ENCODE measurements at places on chromosomes 6 and 20. TPM values are rescaled to one million over a fixed set of nuclear protein-coding genes. Genes with fewer than 3 reads are reported as not detected.

DNA sequence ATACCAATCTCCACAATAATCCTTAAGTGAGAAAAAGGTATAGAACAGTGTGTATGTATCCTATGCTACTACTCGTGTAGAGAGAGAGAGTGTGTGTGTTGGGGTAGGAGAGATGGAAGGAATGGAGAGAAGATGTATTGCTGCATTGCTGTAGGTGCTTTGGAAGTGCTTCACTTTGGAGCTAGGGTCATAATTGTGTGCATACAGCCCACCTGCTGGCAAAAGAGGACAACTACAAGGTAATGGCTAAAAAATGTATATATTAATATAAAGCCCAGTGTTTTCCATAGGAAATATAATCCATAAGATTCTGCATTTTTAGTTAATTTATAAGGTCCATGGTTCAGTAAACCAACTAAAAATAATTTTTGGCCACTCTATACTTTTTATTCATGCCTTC, 36.1 kb downstream of the SERAC1 start:
- DNase-seq: peak; percentile 41
- no peaks in the 10 kb centered on the region for H3K4me1 ChIP-seq
- no peaks in the 10 kb centered on the region for H3K36me3 ChIP-seq
- H3K27me3 ChIP-seq: no peaks in the 10 kb centered on the region
- no peak overlapping the region for H3K27ac ChIP-seq
- H3K4me3 ChIP-seq: no peak overlapping the region

- peaks cover 51% of the 10 kb centered on the region for H3K27me3 ChIP-seq
- DNase-seq: no peak
Observed at GRCh38 chr6:2558098-2558680, 192.5 kb downstream of the MYLK4 start.

GRCh38 chr6:71486461-71486860, 197.8 kb downstream of the OGFRL1 start:
- no peaks in the 10 kb centered on the region for H3K36me3 ChIP-seq
- DNase-seq: no peak
- no peaks in the 10 kb centered on the region for H3K4me1 ChIP-seq
- H3K27ac ChIP-seq: no peak overlapping the region
- no peak overlapping the region for H3K4me3 ChIP-seq
- peaks cover 2% of the 10 kb centered on the region for H3K27me3 ChIP-seq

DNA sequence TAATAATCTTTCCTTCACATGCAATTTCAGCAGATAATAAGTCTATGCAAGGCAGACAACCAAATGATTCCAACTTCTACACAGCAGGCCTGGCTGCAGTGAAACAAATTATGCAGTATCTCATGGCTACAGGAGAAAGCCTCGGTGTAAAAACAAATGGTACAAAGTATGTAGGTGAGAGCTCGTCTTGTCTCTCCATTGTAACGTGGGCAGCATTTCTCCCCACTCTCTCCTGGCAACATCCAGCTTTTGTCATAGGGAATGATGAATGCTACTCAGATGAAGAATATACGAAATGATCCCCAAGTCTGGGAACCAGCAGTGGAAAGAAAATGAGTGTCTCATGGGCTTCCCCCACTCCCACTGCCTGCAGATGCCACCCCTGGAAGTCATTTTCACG, 32.4 kb downstream of the FYN start:
- peak overlapping the region; percentile 11 for H3K27ac ChIP-seq
- no peak for DNase-seq
- peaks cover 43% of the 10 kb centered on the region for H3K36me3 ChIP-seq
- peaks cover 6% of the 10 kb centered on the region for H3K4me1 ChIP-seq

DNA sequence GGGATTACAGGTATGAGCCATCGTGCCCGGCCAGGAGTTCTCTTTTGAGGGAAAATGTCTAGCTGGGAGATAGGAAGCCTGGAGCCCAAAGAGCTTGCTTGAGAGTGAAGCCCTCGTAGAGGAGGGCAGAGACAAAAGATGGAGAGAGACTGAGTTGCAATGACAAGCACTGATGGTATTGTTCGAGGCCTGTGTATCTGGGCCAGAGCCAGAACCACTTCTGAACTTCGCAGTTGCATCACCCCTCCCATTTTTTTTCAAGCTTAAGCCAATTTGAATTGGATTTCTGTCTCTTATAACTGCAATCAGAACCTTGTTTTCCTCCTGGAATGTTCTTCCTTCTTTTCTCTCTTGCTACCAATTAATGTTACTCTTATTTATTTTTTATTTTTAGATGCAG, 83.1 kb downstream of the KCNB1 start:
- no peak for DNase-seq
- H3K36me3 ChIP-seq: no peaks in the 10 kb centered on the region
- no peaks in the 10 kb centered on the region for H3K4me1 ChIP-seq
- peaks cover 5% of the 10 kb centered on the region for H3K27me3 ChIP-seq
- no peak overlapping the region for H3K4me3 ChIP-seq

GRCh38 chr6:32589596-32590449, at the start of gene HLA-DRB1:
TSS of gene HLA-DRB1 (minus strand) at chr6:32589848. CDS start at chr6:32589742, 106 bp downstream.
- H3K27me3 ChIP-seq: peaks cover 28% of the 10 kb centered on the region
- H3K4me1 ChIP-seq: peaks cover 17% of the 10 kb centered on the region
- H3K4me3 ChIP-seq: peak within 1 kb of the TSS; percentile 69
- DNase-seq: peak; percentile 31
- peaks cover 4% of the 10 kb centered on the region for H3K36me3 ChIP-seq

DNA sequence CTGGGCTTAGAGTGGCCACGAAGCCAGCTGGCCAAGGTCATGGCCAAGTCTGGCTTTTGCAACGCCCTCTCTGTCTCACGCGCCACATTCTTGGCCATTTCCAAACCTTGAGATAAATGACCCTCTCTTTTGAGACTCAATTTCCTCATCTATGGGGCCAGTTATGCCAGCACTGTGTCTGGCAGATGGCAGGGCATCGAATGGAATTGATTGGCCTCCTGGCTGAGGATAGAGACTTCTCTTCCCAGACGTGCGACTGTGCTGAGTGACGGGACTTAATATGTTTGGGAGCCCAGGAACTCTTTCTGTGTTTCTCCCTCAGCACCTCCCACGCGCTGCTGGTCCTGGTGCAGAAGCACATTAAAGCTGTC, 7.6 kb downstream of the BPIFB2 start:
- H3K27me3 ChIP-seq: no peaks in the 10 kb centered on the region
- no peaks in the 10 kb centered on the region for H3K36me3 ChIP-seq
- no peaks in the 10 kb centered on the region for H3K4me1 ChIP-seq
- no peak overlapping the region for H3K27ac ChIP-seq
- no peak for DNase-seq
- no peak overlapping the region for H3K4me3 ChIP-seq

DNA sequence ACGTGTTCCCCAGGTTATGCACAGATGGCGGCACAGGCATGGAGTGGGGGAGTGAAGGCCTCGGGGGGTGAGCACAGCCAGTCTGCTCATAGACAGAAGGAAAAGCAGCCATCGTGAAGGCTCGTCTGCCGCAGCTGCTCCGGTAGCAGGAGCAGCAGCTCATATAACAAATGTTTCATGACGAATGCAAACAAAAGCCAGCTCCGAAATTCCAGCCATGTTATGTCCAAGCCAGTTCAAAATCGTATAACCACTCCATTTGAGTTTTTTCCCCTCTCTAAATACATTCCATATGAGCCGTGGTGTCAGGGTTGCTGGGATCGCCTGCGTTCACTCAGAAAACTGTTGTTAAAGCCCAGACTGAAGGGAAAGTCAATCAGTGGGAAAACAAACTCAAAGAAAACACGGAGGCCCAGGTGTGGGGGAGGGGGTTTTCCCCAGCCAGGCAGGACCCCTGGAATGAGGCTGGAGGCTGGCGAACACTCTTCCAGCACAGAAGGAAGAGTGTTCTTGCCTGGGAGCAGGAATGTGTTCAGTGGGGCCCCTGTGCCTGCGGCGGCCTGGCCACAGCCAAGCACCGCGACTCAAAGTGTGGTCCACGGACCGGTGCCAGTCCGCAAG, 280.4 kb upstream of the TAB2 start:
- peaks cover 50% of the 10 kb centered on the region for H3K4me1 ChIP-seq
- no peak overlapping the region for H3K27ac ChIP-seq
- H3K36me3 ChIP-seq: no peaks in the 10 kb centered on the region
- no peak for DNase-seq

- peak; percentile 91 for DNase-seq
- H3K4me3 ChIP-seq: peak overlapping the region; percentile 34
- H3K4me1 ChIP-seq: peaks cover 15% of the 10 kb centered on the region
- no peaks in the 10 kb centered on the region for H3K27me3 ChIP-seq
Observed at GRCh38 chr20:32652739-32653526, 20.8 kb downstream of the C20orf203 start.

DNA sequence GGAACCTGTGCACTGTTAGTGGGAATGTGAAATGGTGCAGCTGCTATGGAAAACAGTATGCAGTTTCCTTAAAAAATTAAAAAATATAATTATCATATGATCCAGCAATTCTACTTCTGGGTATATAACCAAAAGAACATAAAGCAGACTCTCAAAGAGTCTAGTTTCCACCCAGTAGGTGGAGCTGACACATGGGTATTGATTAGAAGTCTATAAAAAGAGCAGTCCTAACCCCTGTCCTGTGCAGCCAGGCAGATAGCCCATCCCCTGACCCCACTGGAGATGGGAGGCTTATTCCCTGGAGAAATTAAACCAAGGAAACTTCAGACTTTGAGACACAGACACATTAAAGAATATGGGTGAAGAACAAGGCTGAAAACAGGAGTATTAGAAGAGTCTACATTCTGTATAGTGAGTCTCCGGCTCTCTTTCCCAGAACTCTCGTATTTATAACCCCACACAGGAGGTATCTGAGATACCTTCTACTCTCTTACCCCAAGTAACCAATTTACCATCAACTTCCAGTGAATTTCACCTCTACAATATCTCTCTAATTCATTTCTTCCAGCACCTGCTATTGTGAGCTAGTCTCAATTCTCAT, 92.3 kb downstream of the SEL1L2 start:
- H3K36me3 ChIP-seq: no peaks in the 10 kb centered on the region
- H3K4me1 ChIP-seq: no peaks in the 10 kb centered on the region
- no peaks in the 10 kb centered on the region for H3K27me3 ChIP-seq
- no peak for DNase-seq
- no peak overlapping the region for H3K27ac ChIP-seq
- H3K4me3 ChIP-seq: no peak overlapping the region

DNA sequence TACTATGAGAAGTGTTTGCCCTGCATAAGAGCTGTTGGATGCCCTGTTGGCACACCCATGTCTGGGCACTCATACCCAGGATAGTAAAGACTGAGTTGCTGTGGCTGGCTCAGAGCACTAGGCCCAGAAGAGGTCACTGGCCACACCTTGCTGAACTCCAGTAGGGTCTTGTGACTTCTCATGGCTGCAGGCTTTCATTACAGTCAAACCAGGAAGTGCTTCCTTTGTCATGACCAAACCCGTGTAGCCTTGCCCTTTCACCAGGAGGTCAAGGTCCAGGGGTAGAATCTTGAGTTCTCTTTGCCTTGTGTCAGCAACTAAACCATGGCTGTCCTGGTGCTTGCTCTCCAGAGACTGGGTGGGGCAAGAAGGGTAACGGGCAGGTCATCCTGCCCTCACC, 49.5 kb downstream of the CD164 start:
- DNase-seq: no peak
- H3K4me3 ChIP-seq: no peak overlapping the region
- H3K4me1 ChIP-seq: peaks cover 13% of the 10 kb centered on the region
- H3K36me3 ChIP-seq: no peaks in the 10 kb centered on the region

DNA sequence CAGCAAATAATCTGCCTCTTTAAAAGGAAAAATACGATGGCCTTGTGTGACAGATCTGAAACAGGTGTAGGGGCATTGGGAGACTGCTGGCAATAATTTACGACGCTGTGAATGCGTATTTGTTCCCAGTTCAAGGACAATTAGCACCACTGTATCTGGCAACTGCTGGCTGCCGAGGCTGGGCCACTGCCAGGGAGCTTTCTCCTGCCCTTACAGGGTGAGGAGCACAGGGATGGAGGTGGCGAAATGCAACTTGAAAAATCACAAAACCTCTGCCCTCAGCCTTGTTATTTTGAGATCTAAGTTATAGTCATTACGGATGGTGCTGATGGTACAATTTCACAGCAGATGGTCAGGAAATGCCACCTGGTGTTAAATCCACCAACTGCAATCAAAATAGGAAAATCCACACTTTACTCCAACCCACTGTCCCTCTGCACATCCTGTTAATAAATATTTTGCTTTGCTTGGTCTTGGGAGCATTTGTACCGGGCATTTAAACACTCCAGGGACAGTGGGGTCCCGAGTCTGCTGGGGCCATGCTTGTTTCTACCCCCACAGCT, 6.4 kb downstream of the MYLK4 start:
- no peak overlapping the region for H3K27ac ChIP-seq
- H3K27me3 ChIP-seq: peaks cover 23% of the 10 kb centered on the region
- H3K36me3 ChIP-seq: no peaks in the 10 kb centered on the region
- DNase-seq: no peak
- H3K4me1 ChIP-seq: no peaks in the 10 kb centered on the region

DNA sequence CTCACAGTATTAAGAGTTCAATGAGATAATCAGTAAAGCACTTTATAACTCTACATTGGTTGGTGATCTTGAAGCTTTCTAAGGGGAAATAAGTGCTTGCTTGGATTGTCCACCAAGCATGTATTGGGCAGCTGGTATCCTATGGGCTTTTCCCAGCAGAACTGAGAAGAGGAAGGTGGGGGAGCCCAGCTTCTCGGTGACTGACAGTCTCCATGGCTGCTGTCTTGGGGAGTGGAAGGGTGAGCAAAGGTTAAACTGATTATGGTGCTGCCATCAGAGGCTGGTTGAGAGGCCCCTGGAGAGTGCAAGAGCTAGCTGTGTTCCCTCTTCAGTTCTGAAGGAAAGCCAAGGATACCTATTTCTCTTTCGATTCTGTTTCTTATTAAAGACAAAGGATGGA, 35.5 kb upstream of the ADTRP start:
- no peak overlapping the region for H3K4me3 ChIP-seq
- H3K36me3 ChIP-seq: no peaks in the 10 kb centered on the region
- H3K27me3 ChIP-seq: no peaks in the 10 kb centered on the region
- no peak overlapping the region for H3K27ac ChIP-seq
- no peak for DNase-seq
- H3K4me1 ChIP-seq: no peaks in the 10 kb centered on the region

DNA sequence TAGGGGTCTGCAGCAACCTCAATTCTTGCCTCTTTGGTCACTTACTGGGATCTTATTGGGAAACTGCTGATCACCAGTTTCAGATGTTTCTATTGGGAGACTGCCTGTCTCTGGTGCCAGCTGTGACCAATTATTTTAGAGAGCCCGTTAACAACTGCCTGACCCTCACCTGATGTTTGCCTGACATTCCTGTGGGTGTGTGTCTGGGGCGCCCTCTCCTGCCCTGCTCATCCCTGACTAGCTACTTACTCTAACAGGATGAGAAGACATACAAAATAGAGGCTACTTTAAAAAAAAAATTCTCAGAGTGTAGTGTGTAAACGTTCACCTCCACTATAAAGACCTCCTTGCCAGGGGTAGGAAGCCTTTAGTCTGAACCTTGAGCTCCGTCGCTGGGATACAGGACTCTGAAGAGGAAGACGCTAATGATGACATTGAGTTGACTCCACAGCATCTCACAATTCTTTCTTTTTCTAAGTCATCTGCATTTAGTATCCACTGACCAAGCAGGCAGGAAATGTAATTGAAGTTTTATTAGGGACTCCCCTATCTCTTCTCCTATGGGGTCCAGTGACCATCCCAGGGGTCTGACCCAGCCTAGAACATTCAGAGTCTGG, 54.6 kb upstream of the DDR1 start:
- no peaks in the 10 kb centered on the region for H3K27me3 ChIP-seq
- peak overlapping the region; percentile 82 for H3K4me3 ChIP-seq
- H3K36me3 ChIP-seq: peaks cover 20% of the 10 kb centered on the region
- DNase-seq: no peak
- peaks cover 72% of the 10 kb centered on the region for H3K4me1 ChIP-seq
- H3K27ac ChIP-seq: peak overlapping the region; percentile 91

SRC gene
- total RNA-seq: 6.5 TPM

RGS19 gene
- total RNA-seq: 130 TPM

SLC17A3 gene
- 0.21 TPM for total RNA-seq

PRL gene
- not detected for total RNA-seq
